Cerebellar nuclear complex (tissue), 1 donor: ENCODE measurements at places on chromosomes 7 and 10.
A peak's percentile ranks its signal among the peaks of the same experiment; 100 is the strongest.

DNA sequence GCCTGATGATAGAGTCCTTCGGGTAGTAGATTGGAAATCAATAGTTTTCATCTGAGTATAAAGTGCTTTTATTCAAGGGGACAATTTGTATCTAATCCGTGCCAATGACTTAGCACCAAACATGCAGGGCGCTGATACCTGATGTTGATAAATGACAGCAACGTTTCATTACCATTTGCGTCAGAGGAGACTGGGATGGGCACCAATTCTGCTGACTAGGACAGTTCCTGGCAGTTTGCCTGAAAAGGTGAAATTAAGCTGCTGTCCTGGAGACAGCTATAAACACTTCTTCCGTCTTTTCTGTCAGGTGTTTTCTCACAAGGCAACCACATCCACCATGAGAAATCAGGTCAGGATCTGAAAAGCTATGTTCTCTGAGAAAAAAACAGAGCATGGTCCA is 1136.4 kb downstream of the TYW1 start:
- DNase-seq: no peak

GRCh38 chr7:147992698-147993097 is 597.9 kb upstream of the C7orf33 start:
- no peak for DNase-seq

GRCh38 chr7:117090791-117091190 is 137.5 kb downstream of the ST7 start:
- no peak for DNase-seq

GRCh38 chr7:110204527-110204926 is 886.4 kb upstream of the LRRN3 start:
- DNase-seq: no peak

GRCh38 chr10:7795605-7796004 is 7.6 kb downstream of the ATP5F1C start:
- no peak for DNase-seq

GRCh38 chr10:5598085-5598690 is 68.2 kb downstream of the ASB13 start:
- DNase-seq: no peak

DNA sequence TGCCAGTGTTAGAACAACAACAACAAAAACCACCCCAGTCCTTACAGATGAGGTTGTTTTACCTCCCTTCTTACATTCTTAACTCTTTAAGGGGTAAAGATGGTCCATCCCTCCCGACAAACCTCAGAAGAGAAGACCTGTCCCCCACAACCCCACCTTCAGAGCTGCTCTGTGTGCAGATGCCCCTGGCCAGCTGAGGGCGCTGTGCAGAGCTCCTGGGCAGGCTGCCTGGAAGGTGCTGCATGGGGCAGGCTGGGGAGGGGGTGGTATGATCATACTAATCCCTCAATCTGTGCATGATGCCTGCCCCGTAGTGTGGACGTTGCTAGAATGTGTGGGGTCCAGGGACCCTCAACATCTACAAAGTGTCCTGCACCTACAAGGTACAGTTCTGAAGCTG is 387.1 kb downstream of the INHBA start:
- no peak for DNase-seq

DNA sequence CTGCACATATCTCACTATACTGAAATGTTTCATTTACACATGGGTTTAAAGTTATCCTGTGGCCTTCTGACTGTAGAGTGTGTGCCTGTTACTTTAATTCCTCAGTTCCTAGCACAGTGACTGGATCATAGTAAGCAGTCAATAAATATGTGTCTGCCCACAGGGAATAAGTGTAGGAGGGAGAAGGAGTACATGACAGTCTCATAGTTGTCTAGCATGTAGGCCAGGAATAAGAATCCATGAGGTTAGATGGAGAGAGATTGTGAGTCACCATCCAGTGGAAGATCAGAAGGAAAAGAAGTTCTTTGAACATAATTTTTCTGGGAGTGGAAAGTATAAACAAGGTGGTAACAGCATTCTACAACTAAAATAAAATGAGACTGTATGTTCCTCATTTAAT is 36.6 kb upstream of the SEMA3A start:
- DNase-seq: no peak

GRCh38 chr7:24706211-24707170 is 50.8 kb downstream of the GSDME start:
- no peak for DNase-seq

- DNase-seq: no peak
These were observed 997.0 kb upstream of the POT1 start for GRCh38 chr7:125926621-125927020.

GRCh38 chr7:123752534-123752933 is 3.7 kb upstream of the WASL start:
- DNase-seq: no peak

- DNase-seq: no peak
These were observed 209.8 kb downstream of the ZNF33B start for GRCh38 chr10:42428534-42428933.

DNA sequence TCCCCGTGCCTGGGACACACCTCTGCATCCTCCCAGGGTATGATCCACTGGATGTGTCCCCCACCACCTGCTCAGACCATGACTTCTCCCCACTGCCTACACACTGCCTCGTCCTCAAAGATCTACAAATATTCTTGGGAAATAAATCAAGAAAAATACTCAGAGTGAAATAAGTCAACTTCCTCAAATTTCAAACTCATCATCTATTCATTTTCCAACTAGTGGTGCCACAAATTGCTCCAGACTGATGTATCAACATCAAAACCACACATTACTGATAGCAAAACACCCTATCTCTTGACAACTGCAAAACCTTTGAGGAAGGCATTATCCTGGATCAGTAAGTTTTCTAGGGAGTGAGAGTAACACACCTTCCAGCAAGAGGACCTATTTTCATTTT is 87.7 kb downstream of the GRB10 start:
- DNase-seq: no peak

DNA sequence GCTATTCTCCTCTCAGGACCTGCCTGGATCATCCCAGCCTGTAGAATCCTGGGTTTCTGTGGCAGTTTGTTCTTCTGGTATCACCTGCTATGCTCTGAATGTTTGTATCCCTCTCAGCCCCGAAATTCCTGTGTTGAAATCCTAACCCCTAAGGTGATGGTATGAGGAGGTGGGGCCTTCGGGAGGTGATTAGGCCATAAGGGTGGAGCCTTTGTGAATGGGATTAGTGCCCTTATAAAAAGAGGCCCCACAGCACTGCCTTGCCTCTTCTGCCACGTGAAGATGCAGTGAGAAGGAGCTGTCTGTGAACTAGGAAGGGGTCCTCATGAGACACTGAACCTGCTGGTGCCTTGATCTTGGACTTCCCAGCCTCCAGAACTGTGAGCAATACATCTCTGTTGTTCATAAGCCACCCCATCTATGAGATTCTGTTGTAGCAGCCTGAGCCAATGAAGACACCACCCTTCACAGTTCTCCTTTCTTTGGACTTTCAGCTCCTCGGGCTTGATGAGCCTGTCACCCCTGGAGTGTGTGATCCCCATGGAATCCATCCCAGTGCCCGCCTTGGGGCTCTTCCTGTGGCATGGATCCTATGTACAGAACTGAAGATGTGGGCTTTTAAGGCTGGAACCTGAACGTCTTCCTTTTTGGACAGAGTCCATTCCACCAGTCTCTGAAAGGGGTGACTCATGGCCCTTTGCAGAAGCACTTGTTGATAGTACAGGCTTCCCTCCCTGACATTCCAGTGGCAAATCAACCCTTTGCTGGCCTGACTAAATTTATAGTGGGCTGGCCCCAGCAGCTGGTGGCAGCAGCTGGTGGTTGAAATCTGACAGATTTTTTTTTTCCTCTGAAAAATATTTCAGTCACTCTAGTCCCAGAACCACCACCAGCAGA is 138.0 kb downstream of the TACC2 start:
- no peak for DNase-seq

GRCh38 chr10:77862595-77862994 is 64.0 kb downstream of the DLG5 start:
- DNase-seq: no peak

DNA sequence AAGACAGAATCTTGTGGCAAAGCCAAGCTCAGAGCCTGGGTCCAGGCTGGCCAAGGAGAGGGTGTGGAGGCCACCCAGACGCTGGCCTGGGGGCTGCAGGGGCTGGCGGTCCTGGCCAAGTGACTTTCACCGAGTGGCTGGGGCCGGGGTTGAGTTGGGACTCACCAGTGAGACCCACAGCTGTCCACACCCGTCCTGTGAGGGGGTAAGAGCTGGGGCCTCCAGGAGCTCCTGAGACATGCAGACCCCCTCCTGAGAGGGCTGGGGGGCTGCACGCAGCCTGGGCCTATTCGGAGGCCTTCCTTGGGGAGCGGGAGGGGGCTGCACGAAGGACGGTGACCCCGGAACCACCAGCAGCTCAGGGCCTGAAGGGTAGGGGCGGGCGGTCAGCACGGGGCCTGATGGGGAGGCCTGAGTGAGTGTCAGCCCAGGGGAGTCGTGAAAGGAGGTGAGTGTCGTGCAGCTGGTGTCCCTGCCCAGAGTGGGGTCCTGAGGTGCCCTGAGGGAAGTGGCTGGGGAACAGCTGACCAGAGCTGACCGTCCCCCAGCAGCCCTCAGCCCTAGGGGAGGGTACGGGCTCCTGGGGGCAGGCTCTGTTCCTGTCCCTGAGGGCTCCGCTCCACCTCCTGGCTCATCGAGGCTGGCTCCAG is 100.9 kb downstream of the FOXL3 start:
- no peak for DNase-seq

DNA sequence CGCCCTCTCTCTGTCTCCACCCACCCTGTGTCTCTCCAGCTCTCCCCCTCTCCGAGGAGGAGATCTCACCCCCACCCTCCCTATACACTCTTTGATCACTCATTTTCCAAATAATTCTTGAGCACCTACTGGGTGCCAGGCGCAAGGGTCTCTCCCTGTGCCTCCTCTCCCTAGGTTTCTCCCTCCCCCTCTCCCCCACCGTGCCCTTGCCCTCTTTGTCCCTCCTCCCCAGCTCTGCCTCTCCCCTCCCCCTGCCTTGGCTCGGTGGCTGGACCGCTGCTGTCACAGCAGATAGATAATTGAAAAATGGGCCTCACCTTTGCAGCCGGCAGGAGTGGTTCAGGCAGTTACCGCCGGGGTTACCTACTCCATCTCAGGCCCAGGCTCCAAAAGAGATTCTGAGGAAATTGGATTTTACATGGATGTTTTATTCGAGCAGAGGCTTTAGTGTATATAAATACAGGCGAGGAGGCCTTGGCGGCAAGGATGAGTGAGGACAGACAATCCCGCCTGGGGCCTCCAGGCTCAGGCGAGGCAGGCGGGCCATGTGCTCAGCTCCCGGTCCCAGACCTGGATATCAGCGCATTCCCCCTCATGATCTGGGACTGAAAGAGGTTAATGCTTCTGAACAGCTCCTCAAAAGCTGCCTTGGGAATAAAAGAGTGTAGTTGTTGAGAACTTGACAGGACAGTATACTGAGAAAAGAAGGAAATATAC is 60.8 kb upstream of the BTRC start:
- DNase-seq: peak; percentile 30

DNA sequence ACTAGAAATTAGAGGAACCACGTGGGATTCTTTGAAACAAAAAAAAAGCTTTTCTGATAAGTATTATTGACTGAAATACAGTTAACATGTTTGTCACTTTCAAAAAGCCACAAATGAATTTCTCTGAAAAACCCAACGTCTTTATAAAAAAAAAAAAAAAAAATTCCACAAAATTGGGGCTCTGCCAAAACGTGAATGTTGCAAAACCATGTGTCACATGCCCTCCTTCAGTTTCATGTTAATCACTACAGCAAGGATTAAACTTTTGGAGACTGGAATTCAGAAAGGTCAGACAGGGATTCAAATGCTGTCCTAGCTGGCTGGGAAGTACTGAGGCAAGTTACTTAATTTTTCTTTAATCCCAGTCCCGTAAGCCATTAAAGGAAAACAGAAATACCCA is 278.0 kb upstream of the KLF14 start:
- no peak for DNase-seq

- DNase-seq: no peak
These were observed 537.1 kb upstream of the FOXK1 start for GRCh38 chr7:4144811-4145510.

GRCh38 chr10:112843623-112844022 is 106.4 kb upstream of the TCF7L2 start:
- DNase-seq: no peak
